ENCODE measurements at places on chromosomes 2 and 18. TPM values are rescaled to one million over a fixed set of nuclear protein-coding genes. Genes with fewer than 3 reads are reported as not detected.

GRCh38 chr2:240186191-240186725 is 45.8 kb upstream of the OTOS start:
- no peak for DNase-seq

DNA sequence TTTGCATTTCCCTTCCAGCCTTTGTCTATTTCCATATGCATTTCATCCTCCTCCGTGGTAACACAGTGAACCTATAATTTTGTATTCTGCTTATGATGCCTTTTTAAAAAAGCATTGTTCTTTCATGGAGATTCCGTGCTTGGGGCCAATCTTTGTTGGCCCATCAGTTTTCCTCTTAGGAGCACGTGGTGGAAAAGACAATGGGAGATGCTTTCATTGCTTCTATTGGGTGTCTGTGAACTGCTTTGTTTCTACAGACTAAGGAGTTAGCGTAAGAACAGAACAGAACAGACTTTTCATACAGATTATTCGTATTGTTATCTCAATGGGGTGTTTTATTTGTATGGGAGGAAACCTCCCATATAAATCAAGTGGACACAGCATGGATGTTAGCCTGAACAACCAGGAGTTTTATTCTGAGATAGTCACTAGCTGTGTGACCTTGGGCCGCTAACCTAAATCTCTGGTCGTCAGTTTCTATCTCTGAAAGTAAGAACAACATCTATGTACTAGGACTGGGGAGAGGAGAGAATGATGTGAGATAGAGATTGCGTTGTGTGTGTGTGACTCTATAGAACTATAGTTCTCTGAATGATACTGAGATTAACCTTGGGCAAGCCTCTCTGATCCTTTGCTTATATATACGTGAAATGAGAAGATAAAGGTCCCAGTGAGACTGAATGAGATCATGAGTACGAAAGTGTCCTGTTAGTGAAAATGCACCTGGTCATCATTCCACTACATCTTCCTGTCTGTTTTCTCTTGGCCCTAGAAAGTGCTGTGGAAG is 22.9 kb upstream of the YWHAQ start:
- DNase-seq = no peak

- DNase-seq = no peak
Observed at GRCh38 chr2:25512707-25513106, 160.7 kb downstream of the DTNB start.

GRCh38 chr2:102122115-102122514 is 20.4 kb upstream of the IL1R1 start:
- no peak for DNase-seq

FOXD4L1 gene
- total RNA-seq = not detected
